Stimulated activated CD8-positive, alpha-beta memory T cell treated with anti-CD3 and anti-CD28 coated beads, Interleukin-4, amount 100 ng/mL, for 1 hour (primary cell): ENCODE measurements at places on chromosomes 13 and 19.
A peak's percentile ranks its signal among the peaks of the same experiment; 100 is the strongest.

GRCh38 chr13:106550570-106551135, 15.2 kb upstream of the EFNB2 start:
- no peak for DNase-seq

GRCh38 chr19:35253316-35254286, 4.8 kb downstream of the LSR start:
- no peak for DNase-seq

DNA sequence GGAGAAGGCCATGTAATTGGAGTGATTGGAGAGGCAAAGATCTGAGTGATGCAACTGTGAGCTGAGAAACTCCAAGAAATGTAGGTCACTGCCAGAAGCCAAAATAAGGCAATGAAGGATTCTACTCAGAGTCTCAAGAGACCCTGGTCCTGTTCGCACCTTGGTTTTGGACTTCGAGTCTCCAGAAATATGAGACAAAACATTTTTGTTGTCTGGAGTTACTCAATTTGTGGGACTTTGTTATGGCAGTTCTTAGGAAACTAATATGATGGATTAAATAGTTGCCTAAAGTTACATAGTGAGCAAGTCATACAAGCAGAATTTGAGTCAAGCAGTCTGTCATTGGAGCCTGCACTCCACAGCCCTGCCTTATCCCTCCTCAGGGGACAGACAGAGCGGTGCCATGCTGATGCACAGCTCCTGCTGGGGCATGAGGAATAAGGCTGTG, 104.2 kb downstream of the ITGBL1 start:
- DNase-seq: no peak

- no peak for DNase-seq
Observed at GRCh38 chr13:51130348-51130747, 19.3 kb upstream of the C13orf42 start.

- no peak for DNase-seq
Observed at GRCh38 chr19:44731081-44731480, 17.4 kb upstream of the BCL3 start.

GRCh38 chr13:99203601-99204579, 3.2 kb downstream of the UBAC2 start:
- DNase-seq: no peak

- DNase-seq: no peak
Observed at GRCh38 chr13:50376895-50377575, 361.8 kb downstream of the KCNRG start.

DNA sequence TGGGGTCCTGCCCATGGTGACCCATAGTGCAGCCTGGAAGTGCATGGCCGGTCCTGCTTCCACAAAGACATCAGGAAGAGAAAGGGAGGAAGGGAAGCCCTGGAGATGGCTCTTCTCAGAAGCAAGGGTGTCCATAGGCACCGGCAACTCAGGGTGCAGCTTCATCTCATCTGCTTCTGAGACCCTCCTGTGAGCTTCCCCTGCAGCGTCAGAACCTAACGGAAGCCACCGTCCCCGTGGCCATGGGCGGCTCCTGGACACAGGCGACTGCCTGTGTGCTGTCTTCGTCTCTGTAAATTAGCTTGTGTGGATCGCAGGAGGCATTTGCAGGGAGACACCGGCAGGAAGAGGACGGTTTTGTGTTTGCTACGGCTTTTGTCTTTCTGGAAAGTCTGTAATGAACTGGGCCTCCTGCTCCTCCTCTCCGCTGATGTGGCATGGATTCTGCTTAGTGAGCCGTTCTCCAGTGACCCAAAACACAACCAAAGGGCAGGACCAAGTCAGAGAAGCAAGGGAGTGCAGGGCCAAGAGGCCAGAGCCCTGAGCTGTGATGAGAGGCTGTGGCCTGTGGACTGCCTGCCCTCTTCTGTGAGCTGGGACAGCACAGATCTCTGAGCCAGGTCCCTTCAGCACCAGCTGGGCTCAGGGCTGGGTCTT, 2.5 kb downstream of the ATP4B start:
- DNase-seq: no peak

- no peak for DNase-seq
Observed at GRCh38 chr13:75643693-75644092, 7.6 kb downstream of the LMO7 start.

GRCh38 chr13:66663711-66664110, 566.4 kb downstream of the PCDH9 start:
- DNase-seq: no peak

DNA sequence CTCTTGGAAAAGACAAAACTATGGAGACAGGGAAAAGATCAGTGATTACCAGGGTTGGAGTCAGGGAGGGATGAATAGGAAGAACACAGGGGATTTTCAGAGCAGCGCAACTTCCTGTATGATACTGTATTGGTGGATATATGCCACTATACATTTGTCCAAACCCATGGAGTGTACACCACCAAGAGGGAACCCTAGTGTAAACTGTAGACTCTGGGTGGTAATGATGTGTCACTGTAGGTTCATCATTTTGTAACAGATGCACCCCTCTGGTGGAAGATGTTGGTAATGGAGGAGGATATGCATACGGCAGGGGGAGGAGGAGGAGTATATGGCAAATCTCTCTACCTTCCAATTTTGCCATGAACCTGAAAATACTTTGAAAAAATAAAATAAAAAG, 68.1 kb downstream of the UFM1 start:
- no peak for DNase-seq

- no peak for DNase-seq
Observed at GRCh38 chr19:30564551-30565011, 192.4 kb downstream of the ZNF536 start.

GRCh38 chr13:77026255-77026860, 601 bp downstream of the FBXL3 start:
- peak; percentile 62 for DNase-seq

GRCh38 chr19:12763100-12763499, 11.5 kb downstream of the BEST2 start:
- DNase-seq: no peak

DNA sequence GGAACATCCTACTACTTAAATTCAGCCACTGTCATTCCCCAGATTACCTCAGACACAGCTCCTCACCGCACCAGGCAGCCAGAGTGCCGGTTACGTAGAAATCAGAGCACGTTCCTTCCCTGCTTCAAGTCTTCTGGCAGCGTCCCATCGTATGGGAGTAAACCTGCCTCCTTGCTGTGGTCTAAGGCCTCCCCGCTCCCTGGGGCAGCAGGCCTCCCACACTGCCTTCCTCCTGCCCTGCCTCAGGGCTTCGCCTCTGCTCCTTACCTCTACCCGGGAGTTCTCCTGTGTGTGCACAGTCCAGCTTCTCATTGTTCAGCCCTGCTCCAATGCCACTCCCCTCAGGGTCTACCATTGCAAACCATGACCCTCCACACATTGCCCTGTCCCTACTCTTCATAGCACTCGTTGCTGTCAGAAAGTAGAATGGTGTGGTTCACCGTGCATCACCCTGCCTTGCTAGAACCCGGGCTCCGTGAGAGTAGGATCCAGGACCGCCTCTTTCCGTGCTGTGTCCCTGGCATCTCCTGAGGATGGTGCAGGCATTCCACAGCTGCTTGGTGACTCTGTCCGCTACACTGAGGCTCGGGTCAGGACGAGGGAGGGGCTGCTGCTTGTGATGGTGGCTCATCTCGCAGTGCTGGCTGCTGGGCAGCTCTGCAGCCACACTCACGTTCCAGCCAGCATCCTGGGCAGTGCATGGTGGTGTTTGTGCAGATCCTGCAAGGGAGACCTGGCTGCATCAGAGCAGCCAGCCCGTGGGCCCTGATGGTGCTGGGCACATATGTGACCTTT, 6.9 kb downstream of the POP4 start:
- DNase-seq: no peak

DNA sequence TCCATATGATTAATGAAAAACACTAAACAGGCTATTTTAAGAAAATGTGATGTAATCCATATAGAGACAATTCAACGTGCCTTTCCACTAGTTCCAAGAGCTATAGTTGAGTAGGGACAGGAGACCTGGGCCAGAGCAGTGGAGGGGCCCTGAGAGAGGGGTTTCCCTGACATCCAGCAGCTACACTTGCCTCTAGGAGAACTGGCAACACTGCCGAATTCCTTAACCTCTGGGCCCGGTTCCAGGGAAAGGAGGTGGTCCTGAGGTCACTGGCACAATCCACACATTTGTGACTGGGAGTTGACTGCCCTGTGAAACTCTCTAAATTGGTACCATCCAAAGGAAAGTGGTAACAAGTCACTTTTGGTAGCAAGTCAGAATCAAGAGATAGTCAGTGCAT, 264.4 kb downstream of the DCLK1 start:
- no peak for DNase-seq
